Stimulated activated CD4-positive, alpha-beta T cell treated with anti-CD3 and anti-CD28 coated beads, Interleukin-1b, Interleukin-23, amount 100 ng/mL, for 4 hours (primary cell): ENCODE measurements at places on chromosomes 2 and 18.

DNA sequence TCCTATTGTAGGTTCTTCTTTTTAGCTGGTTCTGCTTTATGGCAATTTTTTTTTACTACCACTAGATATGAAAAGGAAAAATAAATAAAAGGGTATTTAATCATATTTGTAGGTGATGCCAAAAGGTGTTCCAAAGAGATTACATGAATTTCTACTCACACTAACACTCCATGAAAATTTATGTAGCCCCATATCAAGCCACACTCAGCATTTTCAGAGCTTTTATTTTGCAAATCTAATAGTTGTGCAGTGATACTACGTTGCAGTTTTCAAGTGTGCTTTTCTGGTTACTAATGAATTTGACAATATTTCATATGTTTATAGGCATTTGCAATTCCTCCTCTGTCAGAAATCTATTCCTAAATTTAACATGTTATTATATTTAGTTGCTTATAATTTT is 363.9 kb upstream of the TMEFF2 start:
- no peak for DNase-seq

- no peak for DNase-seq
These were observed 127.5 kb upstream of the MMADHC start for GRCh38 chr2:149715005-149715592.

- no peak for DNase-seq
These were observed 7.8 kb upstream of the OR6B3 start for GRCh38 chr2:240060977-240061591.

DNA sequence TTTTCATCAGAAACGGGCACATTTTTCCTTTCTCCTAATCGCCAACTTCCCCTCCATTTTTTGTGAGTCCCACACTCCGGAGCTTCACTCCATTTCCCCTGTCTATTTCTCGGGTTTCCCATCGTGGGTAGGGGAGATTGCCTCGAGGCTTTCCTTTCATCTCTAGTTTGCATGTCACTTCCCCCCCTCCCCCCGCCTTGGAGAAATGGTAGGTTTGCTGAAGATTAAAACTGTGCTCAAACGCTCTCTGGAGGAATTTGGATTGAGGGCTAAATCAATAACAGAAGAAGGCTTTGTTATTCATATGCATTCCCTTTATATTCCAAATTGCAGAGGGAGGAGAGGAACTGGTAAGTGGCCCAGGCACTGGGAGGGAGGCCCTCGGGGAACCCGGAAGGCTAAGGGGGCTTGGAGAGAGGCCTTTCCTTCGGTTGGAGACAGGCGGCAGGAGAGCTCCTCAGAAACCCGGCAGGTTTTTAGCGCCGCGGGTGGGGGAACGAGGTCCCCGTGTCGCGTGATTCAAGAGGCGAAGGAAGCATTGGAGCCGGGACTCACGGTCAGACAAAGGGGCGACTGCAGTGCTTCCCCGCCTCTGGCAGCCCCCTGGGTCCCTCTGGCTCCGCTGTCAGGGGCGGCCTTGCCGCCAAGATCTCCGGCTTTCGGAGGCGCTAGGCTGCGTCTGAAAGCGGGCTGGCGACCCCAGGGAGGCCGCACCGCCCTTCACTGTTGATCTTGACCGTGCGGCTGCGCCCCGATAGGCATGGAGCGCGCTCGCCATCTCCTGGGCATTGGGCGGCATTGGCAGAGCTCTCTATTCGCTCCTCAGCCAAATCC is 2.4 kb upstream of the HOXD12 start:
- peak; percentile 50 for DNase-seq

- no peak for DNase-seq
These were observed 67.5 kb downstream of the EVA1A start for GRCh38 chr2:75493230-75493629.
